ENCODE measurements at places on chromosomes 12 and 14.
A peak's percentile ranks its signal among the peaks of the same experiment; 100 is the strongest.

DNA sequence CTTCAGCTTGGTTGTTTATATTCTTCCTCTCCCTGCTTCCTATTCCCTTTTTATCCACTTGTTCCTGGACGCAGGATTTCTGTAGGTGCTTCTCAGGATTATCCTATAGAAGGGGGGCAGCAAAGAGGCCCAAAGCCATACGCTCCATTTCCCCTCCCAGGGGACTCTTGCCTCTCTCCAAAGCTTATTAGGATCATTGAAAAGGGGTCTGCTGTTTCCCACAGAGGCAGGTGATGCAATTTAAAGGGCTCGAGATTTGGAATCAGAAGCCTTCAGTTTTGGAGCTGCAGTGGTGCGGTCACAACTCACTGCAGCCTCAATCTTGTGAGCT, 31.5 kb upstream of the SYNDIG1L start:
- no peak for DNase-seq

DNA sequence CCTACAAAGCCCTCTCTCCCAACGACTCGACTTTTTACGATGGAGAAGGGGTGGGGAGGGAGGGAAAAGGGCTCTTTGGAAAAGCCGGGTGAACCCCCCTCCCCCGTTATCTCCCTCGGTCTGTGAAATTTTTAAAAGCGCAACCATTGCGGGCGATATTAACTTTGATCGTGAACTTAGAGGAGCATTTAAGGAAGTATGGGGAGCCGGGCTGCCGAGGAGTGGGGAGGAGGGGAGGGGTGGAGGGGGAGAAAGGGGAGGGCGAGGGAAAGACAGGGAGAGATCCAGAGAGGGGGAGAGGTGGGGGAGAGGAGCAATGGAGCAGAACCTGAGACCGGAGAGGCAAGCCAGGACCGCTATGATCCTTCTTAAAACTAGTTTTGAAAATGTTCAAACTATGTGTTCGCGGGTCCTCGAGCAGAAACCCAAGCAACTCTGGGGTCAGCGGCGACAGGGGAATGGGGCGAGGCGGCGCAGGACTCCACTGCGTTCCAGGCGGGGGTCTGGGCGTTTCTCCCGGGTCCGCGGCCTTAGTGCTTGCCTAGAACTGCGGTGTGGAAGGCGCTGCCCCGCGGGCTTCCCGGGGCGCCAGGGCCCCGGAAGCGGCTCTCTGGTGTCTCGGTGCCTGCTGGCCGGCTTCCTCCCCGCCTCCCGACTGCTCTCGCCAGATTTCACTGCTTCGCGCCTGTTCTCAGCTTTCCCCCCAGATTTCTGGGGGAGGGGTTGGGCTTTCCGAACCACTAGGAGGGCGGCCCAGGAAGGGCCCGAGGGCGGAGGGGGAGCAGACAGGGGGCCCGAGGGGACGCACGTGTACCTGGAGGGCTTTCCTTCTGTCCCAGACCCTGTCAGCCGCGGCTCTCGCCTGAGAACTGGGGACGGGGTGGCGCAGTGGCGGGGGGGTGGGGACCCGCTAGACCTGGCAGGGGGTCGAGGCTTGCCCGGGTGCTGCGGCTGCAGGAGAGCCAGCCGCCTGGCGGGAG, at the start of gene HOTAIR:
HOTAIR (minus strand) TSS at position 871 of the 980 bp plus-strand sequence.
- no peak for DNase-seq

- DNase-seq, result no peak
Observed at GRCh38 chr12:121050725-121051124, 11.7 kb upstream of the OASL start.

GRCh38 chr12:125645724-125646123, 580.5 kb downstream of the AACS start:
- DNase-seq, result no peak

DNA sequence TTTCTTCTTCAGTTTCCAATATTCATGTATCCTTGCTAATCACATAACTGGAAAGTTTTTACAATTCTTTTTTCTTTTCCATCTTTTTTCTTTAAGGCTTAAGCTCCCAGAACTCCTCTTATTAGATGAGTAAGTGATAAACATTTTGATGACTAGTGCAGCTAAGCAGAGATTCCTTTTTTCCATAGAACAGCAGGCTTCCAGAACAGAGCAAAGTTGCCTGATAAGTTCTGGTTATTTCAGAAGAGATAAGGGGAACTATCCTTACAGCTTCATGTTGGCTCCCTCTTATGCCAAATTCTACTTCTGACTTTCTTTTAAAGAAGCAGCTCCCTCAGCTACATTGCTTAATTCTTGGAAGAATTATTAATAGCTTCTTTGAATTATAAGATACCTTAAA, 194.7 kb upstream of the FAR2 start:
- no peak for DNase-seq

- no peak for DNase-seq
Observed at GRCh38 chr14:58073516-58073915, 78.5 kb downstream of the ARMH4 start.

- peak; percentile 59 for DNase-seq
Observed at GRCh38 chr14:98182393-98183055, 1089.5 kb downstream of the BCL11B start.

- no peak for DNase-seq
Observed at GRCh38 chr14:90518941-90519256, 122.1 kb downstream of the CALM1 start.

DNA sequence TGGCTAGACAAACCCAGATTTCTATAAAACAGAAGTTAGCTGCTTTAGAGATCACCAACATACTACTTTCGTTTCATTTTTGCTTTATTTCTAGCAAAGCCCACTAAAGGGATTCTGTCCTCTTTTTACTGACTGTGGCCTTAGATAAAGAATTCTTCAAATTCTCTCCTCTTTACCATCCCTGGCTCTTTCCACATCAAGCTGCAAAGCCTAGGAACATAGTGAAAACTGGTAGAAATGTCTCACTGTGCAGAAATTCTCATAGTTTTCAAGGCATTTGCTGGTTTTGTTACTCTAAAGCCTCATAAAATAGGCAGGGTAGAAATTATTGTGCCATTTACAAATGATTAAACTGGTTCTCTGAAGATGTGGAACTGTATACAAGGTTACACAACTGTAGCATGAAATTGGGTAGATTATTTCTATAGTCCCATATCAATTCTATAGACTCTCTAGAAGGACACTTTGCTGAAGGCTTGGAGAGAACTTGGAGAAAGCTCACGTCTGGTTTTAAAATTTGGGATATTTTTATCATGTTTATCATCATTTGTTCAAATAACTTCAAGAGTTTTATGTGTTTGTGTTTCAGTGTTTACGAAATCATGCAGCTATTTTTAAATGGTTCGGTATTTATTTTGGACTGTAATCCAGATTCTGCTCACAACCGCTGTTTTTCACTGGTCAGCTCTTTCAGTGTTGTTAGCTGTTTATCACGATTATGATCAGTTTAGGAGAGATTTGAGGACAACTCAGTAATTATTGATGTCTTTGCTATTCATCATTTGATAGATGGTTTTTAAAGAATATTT, 36.7 kb upstream of the CSRP2 start:
- DNase-seq, result no peak

GRCh38 chr14:74697543-74697942, 15.3 kb downstream of the AREL1 start:
- DNase-seq, result no peak

DNA sequence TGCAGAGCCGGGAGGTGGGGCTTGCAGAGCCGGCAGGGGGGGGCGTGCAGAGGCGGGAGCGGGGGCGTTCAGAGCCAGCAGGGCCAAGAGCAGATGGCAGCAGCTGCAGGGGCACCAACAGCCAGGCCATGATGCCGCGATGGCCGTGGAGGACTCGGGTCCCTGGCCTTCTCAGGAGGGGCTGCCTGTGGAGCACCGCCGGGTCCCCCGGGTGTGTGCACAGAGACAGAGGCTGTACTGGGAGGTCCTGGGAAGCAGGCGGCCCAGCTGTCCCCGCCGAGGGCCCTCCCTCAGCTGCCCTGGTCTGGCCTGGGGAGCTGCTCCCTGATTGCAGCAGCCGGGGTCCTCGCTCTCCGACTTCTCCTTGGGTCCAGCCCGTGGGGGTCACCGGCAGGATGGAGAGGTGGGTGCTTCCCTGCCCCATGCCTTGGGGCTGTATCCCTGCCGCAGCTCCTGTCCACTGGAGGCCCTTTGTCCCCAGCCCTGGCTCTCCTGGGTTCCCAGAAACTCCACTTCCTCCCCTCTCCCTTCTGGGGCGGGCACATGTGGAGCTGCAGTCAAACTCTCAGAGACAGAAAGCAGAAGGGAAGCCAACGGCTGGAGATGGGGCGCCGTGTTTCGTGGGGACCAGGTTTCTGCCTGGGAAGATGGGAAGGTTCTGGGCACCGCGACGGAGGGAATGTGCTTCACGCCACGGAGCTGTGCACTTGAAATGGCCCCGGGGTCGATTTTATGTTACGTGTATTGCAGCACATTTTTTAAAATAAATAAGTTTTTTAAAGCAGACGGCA, 75.8 kb upstream of the GALNT9 start:
- no peak for DNase-seq

GRCh38 chr12:19066475-19067001, 63.0 kb upstream of the PLEKHA5 start:
- peak; percentile 26 for DNase-seq

DNA sequence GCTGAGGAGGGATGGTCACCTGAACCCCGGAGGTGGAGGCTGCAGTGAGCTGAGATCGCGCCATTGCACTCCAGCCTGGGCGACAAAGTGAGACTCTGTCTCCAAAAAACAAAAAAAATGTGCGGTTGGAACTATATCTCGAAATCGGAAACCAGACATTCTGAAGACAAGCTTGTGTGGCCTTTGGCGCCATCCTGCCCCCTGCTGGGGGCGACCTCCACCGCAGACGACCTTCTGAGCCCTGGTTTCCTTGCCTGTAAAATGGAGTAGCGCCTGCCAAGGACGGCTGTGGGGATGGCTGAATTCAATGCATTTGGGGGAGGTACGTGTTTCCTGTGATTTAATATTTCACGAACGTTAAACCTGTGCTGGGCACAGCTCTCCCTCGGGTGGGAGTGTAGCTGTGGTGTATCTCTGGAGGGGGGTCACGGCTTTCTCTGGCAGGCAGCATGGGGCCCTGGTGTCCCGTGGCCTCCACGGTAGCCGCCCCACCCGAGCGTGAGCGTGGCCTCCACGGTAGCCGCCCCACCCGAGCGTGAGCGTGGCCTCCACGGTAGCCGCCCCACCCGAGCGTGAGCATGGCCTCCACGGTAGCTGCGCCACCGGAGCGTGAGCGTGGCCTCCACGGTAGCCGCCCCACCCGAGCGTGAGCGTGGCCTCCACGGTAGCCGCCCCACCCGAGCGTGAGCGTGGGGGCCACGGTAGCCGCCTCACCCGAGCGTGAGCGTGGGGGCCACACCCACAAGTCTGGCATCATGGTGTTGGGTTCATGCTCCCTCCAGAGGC, 55.3 kb downstream of the LRCOL1 start:
- DNase-seq, result no peak

- DNase-seq, result no peak
Observed at GRCh38 chr14:105525326-105525725, 1.1 kb upstream of the TMEM121 start.

DNA sequence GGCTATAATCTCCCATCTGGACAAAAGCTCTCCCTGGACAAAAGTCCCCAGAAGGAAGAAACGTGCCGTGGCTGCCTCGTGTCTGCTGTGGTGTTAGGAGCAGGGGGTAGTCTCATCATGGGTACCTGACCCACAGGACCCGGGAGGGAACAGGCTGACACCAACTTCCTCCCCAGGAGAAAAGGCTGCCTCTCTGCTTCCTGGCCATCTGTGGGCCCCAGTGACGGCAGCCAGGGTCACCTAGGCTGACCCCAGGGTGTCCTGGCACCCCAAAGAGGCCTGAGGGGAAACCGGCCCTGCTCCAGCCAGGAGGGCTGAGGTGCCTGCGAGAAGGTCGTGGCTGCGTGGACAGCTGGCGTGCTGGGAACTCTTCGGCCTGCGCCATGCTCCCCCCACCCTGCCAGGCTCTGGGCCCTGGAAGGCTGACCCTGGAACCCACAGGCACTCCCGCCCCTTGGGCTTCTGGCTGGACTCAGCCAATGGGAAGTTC, 133.9 kb downstream of the RFLNA start:
- no peak for DNase-seq

DNA sequence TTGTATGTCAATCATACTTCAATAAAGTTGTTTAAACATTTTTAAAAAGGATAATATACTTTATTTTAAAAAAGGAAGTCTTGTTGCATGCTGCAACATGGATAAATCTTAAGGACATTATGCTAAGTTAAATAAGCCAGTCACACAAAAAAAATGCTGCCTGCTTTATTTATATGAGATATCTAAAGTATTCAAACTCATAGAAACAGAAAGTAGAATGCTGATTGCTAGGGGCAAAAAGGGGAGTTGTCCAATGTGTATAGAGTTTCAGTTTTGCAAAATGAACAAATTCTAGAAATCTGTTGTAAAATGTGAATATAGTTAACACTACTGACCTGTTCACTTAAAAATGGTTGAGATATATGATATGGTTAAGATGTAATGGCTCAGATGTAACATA, 8.7 kb downstream of the KLRC4 start:
- DNase-seq, result no peak
